Thymus (tissue), 14 donors: ENCODE measurements at places on chromosomes 2 and 18. TPM values are rescaled to one million over a fixed set of nuclear protein-coding genes. Genes with fewer than 3 reads are reported as not detected.

INPP5D gene
- 42.0 TPM for polyA plus RNA-seq

- H3K4me3 ChIP-seq, result no peak overlapping the region
- no peak overlapping the region for H3K27ac ChIP-seq
- H3K4me1 ChIP-seq, result no peaks in the 10 kb centered on the region
- no peaks in the 10 kb centered on the region for H3K36me3 ChIP-seq
- H3K27me3 ChIP-seq, result no peaks in the 10 kb centered on the region
- no peak for DNase-seq
Observed at GRCh38 chr18:615773-616172, 19.0 kb downstream of the CLUL1 start.

GRCh38 chr2:130371723-130372054 lies 15.8 kb downstream of the PTPN18 start:
- DNase-seq, result no peak
- peak overlapping the region; percentile 81 for H3K27ac ChIP-seq
- H3K27me3 ChIP-seq, result no peaks in the 10 kb centered on the region
- H3K4me3 ChIP-seq, result peak overlapping the region; percentile 74

GRCh38 chr2:9570182-9571060 lies 14.8 kb upstream of the ADAM17 start:
- H3K27ac ChIP-seq, result no peak overlapping the region
- no peak overlapping the region for H3K4me3 ChIP-seq
- no peaks in the 10 kb centered on the region for H3K36me3 ChIP-seq
- no peaks in the 10 kb centered on the region for H3K27me3 ChIP-seq

- H3K27ac ChIP-seq, result no peak overlapping the region
- no peaks in the 10 kb centered on the region for H3K27me3 ChIP-seq
Observed at GRCh38 chr2:208549546-208550158, 143.1 kb downstream of the PTH2R start.

DNA sequence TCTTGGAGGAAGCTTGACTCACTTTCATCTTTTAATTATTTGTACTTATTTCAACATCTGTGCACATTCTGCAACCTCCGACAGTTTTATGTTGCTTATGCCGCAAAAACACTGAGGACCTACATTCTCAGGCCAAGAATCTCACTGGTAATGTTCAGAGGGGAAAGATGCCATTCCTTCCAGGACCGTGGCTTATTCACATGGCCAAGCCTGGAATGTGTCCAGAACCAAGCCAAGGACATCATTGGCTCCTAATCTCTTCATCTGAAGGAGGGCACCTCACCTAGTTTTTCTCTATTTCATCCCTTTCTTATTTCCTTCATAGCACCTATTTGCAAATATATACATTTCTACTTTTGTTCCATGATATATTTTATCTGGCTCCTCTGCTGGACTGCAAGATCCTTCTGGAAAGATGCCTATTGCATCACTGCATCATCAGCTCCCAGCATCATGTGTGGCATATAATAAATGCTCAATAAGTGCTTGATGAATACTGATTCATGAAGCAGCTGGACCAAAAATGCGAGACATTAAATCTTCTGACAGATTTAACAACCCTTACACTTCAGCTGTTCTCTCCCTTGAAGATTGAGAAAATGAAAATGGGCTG lies 377.1 kb downstream of the TNS1 start:
- no peaks in the 10 kb centered on the region for H3K4me1 ChIP-seq
- H3K36me3 ChIP-seq, result no peaks in the 10 kb centered on the region
- H3K27me3 ChIP-seq, result peaks cover 4% of the 10 kb centered on the region
- no peak for DNase-seq
- H3K4me3 ChIP-seq, result no peak overlapping the region

- no peaks in the 10 kb centered on the region for H3K27me3 ChIP-seq
- no peak overlapping the region for H3K27ac ChIP-seq
- no peaks in the 10 kb centered on the region for H3K36me3 ChIP-seq
- no peaks in the 10 kb centered on the region for H3K4me1 ChIP-seq
- no peak for DNase-seq
Observed at GRCh38 chr18:35933982-35934381, 38.5 kb upstream of the RMP24 start.

RIF1 gene
- polyA plus RNA-seq, result 7.4 TPM

GRCh38 chr2:229884775-229885699 lies 36.8 kb downstream of the TRIP12 start:
- peaks cover 20% of the 10 kb centered on the region for H3K36me3 ChIP-seq
- H3K27me3 ChIP-seq, result no peaks in the 10 kb centered on the region
- no peak overlapping the region for H3K4me3 ChIP-seq
- H3K27ac ChIP-seq, result no peak overlapping the region
- DNase-seq, result no peak

DNA sequence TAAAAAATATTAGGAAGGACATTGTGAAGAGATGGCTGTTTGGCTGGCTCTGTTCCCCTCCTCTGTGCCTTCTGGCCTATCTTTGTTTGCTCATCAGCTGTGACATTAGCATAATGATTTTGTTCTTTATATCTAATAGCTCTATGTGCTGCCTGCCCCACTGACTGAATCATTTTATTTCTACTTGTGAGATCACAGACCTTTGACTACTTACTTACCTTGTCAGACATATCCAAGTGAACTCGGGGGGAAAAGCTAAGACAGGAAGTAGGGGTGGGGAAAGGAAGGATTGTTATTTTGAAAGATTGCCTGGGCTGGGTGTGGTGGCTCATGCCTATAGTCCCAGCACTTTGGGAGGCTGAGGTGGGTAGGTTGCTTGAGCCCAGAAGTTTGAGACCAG lies 104.2 kb downstream of the ASAP2 start:
- H3K27me3 ChIP-seq, result no peaks in the 10 kb centered on the region
- H3K4me1 ChIP-seq, result peaks cover 3% of the 10 kb centered on the region
- H3K4me3 ChIP-seq, result no peak overlapping the region
- DNase-seq, result no peak
- no peaks in the 10 kb centered on the region for H3K36me3 ChIP-seq
- no peak overlapping the region for H3K27ac ChIP-seq

DNA sequence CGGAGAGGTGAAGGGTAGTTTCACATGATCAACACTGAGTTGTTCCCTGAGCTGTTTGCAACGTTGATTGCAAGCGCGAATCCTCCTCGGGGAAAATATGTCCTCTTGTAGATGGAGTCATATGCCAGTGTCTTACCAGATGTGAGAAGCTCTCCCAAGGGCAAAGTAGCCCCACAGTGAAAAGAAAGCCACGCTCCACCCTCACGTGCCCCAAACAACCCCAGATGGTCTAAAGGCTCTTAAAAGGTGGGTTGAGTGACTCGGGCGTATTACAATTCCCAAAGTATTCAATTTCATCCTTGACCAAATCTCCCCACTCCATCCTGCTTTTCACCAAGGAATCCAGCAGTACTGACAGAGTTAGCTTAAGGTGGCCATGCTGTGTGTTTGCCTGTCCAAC lies 332.1 kb upstream of the SOX11 start:
- no peak overlapping the region for H3K27ac ChIP-seq
- DNase-seq, result no peak
- no peak overlapping the region for H3K4me3 ChIP-seq
- no peaks in the 10 kb centered on the region for H3K27me3 ChIP-seq

GRCh38 chr2:140349695-140350094 lies 1569.5 kb upstream of the NXPH2 start:
- no peak for DNase-seq
- H3K36me3 ChIP-seq, result no peaks in the 10 kb centered on the region
- no peaks in the 10 kb centered on the region for H3K4me1 ChIP-seq
- H3K27ac ChIP-seq, result no peak overlapping the region
- H3K4me3 ChIP-seq, result no peak overlapping the region

GRCh38 chr2:200335657-200336056 lies 29.2 kb downstream of the SPATS2L start:
- no peaks in the 10 kb centered on the region for H3K36me3 ChIP-seq
- no peak overlapping the region for H3K4me3 ChIP-seq
- no peaks in the 10 kb centered on the region for H3K27me3 ChIP-seq
- no peak overlapping the region for H3K27ac ChIP-seq
- DNase-seq, result no peak

- H3K4me1 ChIP-seq, result no peaks in the 10 kb centered on the region
- H3K4me3 ChIP-seq, result no peak overlapping the region
- no peak for DNase-seq
- no peaks in the 10 kb centered on the region for H3K27me3 ChIP-seq
Observed at GRCh38 chr18:36355511-36355910, 58.0 kb downstream of the FHOD3 start.

DNA sequence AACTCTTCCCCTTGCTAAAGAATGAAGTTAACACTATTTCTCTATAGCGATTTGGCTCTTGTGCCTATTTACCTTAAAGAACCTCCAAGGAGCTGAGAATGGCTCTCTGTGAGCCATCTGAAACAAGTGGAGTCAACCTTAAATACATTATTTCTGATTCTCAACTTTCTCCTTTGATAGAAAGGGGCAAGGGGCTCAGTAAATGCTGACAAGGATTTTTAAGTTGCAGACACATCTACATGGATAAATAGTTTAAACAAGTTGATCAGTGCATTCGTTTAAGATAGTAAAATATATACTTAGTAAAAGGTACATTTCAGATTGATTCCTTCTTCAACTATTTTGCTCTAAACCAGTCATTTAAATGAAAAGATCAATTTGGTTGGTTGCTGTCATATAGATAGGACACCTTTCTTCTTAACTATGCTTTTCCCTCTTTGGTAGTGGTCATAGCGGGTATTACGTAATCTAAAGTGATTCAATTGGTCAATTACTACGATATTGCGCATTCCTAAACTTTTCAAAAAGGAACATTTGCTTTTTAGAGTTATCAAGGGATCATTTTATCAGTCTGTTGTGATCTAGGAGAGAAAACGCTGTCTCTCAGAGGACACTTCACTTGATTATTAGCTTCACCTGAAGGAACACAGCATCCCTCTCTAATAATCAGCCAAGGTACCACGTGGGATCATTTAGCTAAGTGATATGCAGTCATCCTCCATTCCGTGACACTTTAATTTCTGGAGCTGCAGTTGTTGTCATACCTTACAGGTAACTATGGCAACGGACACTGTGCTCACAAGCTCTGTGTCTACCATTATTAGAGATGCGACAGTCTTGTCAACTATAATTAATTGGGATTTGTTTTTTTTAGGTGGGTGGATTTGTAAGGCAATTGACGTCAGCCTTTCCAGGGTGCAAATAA lies 50.9 kb upstream of the KCNE4 start:
- no peaks in the 10 kb centered on the region for H3K27me3 ChIP-seq
- no peaks in the 10 kb centered on the region for H3K4me1 ChIP-seq
- no peak overlapping the region for H3K4me3 ChIP-seq
- DNase-seq, result no peak

- no peaks in the 10 kb centered on the region for H3K27me3 ChIP-seq
- DNase-seq, result no peak
- H3K4me1 ChIP-seq, result no peaks in the 10 kb centered on the region
- no peak overlapping the region for H3K27ac ChIP-seq
- no peak overlapping the region for H3K4me3 ChIP-seq
Observed at GRCh38 chr2:26904839-26905238, 56.9 kb downstream of the DPYSL5 start.

- no peaks in the 10 kb centered on the region for H3K36me3 ChIP-seq
- H3K4me1 ChIP-seq, result no peaks in the 10 kb centered on the region
- DNase-seq, result no peak
- H3K27me3 ChIP-seq, result peaks cover 36% of the 10 kb centered on the region
- no peak overlapping the region for H3K27ac ChIP-seq
Observed at GRCh38 chr18:3499501-3499900, 49.5 kb downstream of the TGIF1 start.
